ENCODE measurements at places on chromosomes 4 and X.

DNA sequence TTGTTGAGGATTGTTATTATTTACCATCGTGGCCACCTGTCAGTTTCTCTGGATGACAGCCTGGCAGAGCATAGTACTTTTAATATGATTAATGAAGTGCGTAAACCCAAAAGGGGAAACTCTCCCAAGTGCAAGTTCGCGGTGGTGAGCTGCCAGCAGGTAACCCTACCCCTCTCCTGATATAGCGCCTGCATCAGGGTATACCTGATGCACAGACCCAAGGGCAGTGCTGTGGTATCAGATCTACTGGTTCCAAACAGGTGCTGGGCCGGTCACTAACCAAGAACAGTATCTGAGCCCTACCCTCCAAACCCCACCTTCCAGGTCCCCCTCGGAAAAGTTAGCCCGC lies 1.6 kb downstream of the RNF150 start:
- no peak for DNase-seq

GRCh38 chr4:89588421-89588820 lies 248.5 kb downstream of the SNCA start:
- no peak for DNase-seq

DNA sequence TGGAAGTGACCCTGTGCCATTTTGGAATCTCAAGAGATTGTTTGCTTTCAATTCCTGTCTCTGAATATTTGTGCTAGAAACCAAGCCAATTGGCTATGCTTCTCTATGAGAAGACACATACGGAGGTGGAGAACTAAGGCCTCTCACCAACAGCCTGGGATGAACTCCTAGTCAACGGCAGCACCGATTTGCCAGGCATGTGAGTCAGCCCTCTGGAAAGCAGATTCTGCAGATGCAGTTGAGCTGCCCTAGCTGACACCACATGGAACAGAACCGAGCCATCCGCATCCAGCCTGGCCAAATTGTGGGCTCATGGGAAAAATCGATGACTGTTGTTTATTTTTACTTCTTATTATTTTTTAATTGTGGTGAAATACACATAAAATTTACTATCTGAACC lies 58.2 kb upstream of the WDFY3 start:
- no peak for DNase-seq

DNA sequence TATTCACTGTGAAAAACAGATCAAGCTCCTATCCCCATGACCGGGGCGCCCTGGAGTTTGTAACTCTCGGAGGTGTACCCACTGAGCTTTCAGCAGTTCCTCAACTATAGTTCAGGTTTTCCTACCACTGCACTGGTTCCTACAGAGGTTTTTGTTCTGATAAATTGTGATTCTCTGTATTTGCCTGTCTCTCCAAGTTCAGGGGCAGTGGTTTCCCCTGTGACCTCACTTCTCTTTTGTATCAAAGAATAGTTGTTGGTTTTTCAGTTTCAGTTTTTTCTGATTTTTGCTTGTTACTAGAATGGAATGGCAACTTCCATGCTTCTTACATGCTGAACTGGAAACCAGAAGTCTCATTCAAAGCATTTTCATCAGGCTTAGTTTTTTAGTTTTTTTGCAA lies 56.8 kb upstream of the PLS3 start:
- DNase-seq = no peak

- no peak for DNase-seq
Observed at GRCh38 chrX:2242326-2242725, 258.4 kb downstream of the DHRSX start.

- no peak for DNase-seq
Observed at GRCh38 chr4:10619220-10619619, 65.3 kb downstream of the CLNK start.

DNA sequence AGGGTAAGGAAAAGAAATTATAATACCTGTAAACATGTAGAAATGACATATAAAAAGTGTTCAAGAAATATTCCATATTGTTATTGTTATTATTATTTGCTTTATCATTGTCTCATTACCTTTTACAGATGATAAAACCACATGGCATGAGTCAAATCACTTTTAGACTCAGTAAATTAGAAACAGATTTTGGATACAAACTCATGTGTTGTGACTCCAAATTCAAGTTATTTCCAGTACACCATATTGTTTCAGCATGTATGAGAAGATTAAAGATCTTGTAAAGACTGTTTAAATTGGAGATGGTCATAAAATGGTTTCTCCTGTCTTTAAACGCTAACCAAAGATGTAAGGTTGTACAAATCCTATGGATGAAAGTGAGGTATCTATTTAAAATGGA lies 18.1 kb downstream of the PPP1R2C start:
- DNase-seq = no peak

DNA sequence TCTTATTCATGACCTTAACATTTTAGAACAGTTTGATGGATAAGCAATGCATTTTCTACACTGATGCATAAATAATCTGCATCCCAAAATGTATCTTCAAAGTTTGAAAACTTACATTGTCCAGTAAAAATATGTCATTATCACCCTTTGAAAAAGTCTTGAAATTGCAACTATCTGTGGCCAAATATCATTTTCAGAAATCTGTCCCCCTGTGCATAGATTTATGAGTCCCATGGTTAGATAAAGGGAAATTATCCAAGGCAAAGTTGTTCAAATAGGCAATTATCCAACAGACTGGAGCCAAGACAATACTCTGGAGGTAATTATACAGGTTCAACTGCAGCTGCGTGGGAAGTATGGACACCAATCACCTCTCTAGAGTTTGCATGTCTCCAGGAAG lies 182.5 kb upstream of the INTU start:
- no peak for DNase-seq

DNA sequence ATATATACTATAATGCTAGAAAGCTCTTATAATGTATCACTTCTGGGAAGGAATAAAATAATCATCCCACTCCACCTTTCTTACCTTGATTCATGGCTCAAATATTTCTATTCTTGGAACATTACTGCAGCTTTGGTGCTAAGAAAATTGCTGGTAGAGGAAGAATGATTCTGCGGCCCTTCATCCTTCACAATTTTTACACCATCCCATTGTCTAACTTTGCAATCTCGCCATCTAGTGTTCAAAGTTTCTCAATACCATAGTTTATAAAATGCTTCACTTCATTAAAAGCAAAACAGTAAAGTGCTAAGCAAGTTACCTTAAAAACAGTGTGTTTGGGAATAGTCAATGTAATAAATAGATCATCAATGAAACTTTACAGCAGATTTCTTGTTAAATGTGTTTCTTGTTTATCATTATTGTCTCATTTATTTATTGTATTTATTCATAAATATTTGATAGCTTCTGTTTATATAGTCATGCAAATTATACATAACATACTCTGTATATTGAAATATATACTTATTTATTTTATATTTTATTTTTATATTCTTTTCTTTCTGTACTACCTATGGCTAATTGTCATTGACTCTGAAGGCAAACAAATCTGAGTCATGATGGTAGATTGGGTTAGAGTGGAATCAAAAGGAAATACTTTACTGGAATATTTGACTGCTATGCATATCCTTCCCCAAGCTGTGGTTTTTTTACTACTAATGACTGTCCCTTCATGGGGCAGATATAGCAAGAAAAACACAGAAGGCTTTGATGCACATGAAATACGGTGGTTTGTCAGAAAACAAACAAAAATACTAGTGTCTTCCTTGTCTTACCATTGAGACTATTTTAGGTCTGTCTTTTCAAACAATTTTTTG lies 390.7 kb downstream of the MAPK10 start:
- DNase-seq = no peak
